ENCODE measurements at places on chromosomes 13 and 19. TPM values are rescaled to one million over a fixed set of nuclear protein-coding genes. Genes with fewer than 3 reads are reported as not detected.

VSTM1 gene
- not detected for total RNA-seq

DNA sequence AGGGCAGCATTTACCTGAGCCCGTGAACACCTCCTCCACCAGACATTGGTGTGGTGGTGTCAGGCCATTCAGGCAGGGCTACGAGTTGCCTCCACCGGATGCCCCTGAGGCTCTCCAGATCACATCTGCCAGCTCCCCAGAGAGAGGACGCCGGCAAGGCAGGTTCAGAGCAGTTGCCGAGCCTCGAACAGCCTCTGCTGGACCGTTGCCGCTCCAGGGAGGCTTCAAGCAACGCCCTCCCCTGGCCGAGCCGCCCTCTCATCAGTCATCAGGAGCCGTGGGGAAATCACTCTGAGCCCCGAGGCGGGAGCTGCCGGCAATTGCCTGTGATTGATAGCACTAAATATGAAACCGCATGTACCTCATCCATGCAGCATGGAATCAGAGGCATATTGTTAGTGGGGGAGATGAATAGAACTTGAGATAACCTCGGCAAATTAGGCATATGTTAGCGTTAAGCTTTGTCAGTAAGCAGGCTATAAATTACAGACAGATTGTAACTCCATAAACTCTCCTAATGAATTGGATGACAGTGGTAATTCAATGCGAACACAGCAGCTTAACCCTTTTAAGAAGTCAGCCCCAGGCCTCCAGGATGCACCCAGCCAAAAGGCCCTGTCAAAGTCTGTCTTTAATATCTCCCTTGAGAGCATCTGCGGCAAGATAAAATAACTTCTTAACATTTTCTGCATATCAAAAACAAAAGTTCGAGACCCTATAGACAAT is 29.8 kb upstream of the SPACA7 start:
- no peak for DNase-seq

DNA sequence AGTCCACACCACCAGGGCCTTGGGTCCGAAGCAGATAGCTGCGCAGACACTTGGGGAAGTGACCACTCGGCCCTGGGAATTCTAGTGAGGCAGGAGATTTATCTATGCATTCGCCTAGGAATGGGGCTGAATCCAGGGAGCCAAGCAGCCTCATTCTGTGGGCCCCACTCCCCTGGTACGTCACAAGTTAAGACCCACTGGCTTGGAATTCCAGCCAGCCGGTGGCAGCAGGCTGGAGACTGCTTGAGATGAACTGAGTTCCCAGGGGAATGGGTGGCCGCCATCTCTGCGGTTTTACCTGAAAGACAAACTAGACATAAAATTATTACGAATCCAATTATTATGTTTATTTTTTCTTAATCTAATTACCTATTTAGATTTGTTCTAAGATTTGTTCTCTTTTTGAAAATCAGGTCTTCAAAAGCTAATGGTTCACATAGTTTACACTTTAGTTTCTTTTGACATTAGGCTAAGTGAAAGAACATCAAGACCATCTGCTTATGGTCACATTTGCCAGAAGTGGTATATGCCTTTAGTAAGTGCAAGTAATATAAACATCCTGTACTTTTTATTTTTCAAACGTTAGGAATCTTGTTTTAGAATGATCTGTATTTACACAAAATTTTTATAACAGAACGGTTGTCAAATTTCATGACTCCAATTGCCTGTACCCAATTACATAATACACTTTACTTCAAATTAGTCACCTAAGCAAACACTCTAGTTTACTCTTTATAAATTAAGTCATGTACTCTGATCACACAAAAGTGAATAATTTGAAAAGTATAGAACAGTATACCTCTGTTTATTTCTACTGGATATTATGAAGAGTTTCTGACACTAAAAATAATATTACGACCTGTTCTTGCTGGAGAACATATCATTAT is 74.4 kb downstream of the SLITRK6 start:
- no peak for DNase-seq

- DNase-seq: peak; percentile 54
Measured at GRCh38 chr19:3034656-3035541, 5.8 kb upstream of the TLE2 start.

DNA sequence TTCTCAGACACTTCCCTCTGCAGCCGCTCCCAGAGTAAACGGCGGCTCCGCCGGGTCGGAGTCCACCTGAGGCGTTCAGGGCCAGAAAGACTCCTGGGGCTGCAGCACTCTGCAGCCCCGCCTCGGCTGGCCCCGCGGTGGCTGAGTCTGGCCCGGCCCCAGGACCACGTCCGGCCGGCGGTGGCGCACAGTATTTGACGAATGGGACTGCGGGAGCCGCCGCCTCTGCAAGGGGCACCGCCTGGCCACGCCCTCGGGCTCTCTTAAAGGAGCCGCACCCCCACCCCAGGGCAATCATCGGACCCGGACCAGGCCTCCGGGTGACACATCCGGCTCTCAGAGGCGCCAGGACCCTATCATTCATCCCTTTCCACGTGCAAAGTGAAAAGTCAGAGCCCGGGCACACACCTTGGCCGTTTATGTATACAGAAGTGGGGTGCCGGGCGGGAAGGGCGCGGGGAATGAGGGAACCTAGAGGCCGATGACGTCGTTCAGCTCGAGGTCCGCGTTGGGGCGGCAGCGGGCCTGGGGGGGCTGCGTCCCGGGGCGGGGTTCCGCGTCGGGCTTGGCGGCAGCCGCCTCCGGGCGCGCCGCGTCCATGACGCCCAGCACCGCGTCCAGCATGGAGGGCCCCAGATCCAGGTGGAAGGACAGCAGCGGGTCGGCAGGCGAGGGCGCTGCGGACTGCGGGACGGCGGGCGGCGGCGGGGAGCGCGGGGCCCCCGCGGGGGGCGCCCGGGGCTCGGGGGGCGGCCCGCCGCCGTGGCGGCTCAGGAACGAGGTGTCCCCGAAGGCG is 1.2 kb upstream of the LENG9 start:
- peak; percentile 92 for DNase-seq

DNA sequence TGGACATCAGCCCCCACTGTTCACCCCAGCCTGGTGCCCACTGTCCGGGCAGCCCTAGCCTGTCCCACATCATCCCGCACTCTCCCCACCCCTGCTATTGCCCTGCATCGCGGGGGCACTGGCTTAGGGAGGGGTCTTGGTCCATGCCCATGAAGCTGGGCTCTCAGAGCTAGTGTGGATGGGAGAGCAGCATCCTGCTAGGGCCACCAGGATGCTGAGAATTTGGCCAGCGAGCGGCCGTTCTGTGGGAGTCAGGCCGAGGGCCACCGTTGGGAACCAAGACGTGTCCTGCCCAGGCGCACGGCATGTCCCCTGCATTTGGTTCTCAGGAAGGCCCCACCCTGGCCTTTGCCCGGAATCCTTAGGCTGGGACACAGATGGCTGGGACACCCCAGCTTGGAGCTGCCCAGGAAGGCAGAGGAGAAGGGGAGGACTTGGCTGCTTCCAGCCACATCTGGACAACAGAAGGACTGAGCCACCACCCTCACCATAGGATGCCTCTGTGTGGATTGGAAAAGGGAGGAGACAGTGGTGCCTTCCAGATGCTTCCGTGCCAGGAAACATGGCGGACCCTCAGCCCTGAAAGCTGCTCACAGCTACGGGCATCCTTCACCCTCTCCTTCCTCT is 14.6 kb downstream of the ADGRE5 start:
- DNase-seq: no peak

DNA sequence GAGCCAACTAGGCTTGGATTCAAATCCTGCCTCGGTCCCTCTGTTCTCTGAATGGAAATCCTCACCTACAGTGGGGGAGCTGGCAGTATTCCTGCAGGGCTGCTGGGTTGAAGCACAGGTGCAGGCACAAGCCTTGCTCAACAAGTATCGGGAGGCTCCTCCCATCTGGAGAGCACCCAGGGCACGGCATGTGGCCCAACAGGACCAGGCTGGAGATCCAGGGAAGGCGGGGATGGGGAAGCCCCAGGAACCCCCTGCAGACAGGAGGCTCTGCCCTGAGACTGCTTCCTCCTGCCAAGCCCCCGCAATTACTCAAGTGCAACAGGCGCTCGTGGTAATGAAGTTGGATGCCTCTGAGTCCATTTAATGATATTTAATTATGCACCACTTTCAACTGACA is 128.0 kb upstream of the VSTM2B start:
- no peak for DNase-seq

DNA sequence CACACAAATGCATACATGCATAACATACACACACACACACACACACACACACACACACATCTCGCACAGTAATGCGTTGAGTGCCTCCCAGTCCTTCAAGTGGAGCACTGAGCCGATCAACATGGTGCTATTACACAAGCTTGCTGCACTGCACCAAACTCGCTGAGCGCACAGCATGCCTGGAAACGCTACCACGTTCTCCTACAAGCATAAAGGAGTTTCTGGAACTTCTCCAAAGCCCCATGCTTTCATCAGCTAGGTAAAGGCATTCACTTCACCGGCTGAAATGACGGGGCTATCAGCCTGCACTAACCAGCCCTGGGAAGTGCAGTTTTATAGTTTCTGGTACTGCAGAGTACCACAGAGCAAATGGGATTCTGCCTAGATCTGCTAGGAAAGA is 92.7 kb downstream of the FGF14 start:
- no peak for DNase-seq

DNA sequence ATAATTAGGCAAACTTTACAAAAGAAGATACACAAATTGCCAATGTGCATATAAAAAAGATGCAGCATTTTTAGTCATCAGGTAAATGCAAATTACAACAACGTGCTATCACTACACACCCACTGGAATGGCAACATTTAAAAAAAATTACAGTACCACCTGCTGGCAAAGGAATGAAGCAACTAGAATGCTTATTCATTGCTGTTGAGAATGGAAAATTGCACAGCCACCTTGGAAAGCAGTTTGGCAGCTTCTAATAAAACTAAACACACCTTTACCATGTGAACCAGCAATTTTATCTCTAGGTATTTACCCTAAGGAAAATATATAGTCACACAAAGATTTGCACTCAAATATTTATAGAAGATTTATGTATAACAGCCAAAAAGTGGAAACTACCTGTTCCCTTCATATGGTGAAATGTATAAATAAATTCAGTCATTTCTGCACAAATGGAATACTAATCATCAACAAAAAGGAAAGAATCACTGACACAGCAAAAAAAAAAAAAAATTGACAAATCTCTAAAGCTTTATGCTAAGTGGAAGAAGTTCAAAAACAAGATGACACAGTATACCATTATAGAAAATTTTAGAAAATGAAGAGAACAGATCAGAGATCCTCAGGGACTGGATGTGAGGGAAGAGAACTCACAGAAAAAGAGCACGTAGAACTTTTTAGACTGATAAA is 30.3 kb downstream of the OXGR1 start:
- DNase-seq: no peak

DNA sequence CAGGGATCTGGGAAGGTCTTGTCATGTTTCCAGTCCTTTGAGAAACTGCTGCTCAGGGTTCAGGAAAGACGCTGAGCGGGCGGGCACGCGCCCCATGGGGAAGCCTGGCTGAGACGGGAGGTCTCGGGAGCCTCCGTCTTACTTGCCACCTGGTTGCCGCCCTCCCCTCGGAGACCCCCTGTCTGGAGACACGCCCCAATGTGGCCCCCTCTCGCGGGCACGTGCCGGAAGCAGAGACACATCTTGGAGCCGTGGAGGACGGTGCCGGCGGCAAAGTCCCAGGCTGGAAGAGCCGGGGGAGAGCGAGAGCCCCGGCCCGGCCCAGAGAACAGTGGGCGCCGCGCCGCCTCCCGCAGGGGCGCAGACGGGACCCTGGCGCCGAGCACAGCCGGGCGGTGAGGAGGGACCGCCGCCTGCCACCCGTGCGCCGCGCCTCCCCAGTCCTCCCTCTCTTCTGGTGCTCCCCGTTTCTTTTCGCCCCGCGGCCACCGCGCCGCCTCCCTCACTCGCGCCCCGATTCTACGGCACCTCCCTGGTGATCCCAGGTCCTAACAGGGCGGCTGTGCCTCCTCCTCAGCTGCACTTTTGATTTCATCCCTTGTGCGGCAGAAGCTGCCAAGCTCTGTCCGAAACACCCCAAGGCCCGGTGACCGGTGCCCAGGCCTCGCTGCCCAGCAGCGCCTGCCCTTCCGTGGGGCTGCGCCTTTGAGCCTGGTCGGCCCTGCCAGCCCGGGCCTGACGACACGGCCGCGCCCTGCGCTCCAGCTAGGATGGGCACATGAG is 15.5 kb downstream of the GJB2 start:
- no peak for DNase-seq

- no peak for DNase-seq
Measured at GRCh38 chr19:2636897-2637683, 65.4 kb downstream of the GNG7 start.

GRCh38 chr19:38793177-38793576 is 4.2 kb downstream of the LGALS7B start:
- DNase-seq: peak; percentile 49

Data from umbilical cord (tissue), 2 donors.